ENCODE measurements at places on chromosomes 2 and 18.

GRCh38 chr2:98282109-98282508 is 64.1 kb upstream of the CNGA3 start:
- DNase-seq, result no peak

- peak; percentile 86 for DNase-seq
These were observed 89.2 kb downstream of the NFATC1 start for GRCh38 chr18:79484661-79485621.

DNA sequence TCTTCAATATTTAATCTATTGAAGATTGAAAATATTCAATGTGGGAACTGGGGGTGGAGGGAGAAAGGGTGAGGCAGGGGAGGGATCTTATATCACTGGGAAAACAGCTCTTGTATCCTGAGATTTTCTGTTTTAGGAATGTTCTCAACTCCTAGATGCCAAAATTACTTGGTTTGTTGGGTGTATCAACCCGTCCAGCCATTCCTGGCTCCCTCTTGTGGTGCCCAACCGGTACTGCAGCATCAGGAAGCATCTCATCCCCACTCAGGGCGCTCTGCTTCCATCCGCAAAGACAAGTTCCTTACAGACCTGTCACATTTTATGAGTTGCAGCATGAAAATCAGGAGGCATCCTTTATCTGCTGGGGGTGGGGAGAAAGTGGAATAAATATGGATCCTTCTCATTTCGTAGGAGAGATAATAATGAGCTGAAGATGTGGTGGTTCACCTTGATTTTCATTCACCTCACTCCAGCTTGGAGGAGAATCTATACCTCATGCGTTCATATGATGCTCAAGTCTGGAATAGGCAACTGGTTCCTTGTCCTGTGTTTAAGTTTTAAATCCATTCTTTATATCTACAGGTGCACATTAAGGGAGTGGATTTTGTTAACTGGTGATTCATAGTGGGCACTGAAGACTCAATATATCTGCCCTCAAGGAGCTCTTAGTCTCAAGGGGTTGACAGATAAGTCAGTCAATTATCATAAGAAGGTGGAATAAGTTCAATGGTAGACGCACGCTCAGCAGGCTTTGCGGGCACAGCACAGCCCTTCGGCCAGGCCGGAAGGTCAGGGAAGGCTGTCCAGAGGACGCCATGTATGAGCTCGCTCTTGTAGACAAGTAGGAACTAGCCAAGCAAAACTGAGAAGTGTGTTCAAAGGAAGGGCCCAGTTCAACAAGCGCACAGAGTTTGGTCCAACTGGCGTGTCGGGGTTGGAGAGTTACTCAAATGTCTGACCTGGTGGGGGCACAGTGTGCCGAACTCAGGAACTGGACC is 127.3 kb downstream of the RNF144A start:
- no peak for DNase-seq

DNA sequence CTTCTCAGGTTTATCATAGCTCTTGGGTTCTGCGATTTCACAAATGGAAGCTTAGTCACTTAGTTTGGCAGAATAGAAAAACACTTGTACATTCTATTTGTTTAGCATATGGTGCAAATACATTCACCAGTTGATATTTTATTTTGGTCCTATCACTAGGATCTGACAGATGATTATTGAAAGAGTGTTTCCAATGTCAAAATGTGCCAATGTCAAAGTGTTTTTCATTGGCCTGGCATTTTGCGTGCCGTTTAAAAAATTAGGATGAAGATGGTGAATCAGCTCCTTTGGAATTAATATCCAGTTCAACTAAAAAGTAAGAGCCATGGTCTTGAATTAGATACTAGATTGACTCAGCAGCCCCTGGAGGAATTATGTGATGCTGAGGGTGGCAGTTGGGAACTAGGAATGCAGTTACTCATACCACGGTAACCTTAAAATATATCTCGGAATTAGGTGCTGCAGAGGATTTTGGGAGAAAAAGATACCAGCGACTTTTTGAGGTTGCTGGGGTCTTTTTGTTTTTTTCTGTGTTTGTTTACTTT is 87.0 kb downstream of the SPHKAP start:
- no peak for DNase-seq

DNA sequence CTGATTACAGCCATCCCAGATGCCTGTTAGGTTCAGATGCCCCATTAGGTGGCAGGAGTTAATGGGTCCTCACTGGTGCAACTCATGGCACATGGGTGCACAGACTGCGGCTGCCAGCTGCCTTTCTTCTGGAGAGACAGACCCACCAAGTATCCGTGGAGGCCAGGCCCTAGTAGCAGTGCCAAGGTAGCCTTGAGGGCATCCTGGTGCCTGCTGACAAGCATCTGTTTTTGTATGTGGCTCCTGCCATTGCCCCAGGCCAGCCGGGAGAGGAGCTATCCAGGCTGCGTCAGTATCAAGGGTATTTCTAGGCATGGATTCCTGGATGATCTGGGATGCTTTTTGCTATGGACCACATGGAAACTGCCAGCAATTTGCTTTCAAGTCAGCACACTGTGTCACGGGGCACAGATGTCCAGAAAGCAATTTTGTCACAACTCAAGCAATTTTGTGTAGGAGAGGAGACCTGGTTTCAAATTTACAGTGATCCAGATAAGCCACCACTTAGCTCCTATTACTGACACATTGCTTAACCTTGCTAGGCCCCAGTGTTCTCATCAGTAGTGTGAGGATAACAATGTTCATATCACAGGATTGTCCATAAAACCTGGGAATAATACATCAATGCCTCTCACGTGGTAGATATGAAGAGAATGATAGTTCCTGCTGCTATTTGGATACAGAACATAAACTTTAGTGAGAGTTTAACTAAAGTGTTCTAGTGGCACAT is 815.1 kb upstream of the RAB6C start:
- no peak for DNase-seq

- DNase-seq, result no peak
These were observed 125.3 kb downstream of the SLC4A3 start for GRCh38 chr2:219752726-219753125.

- DNase-seq, result no peak
These were observed 44.9 kb downstream of the OSR1 start for GRCh38 chr2:19313553-19313952.

GRCh38 chr2:18132697-18133096 is 254.2 kb downstream of the KCNS3 start:
- no peak for DNase-seq

- DNase-seq, result no peak
These were observed 185.7 kb upstream of the KLHL29 start for GRCh38 chr2:23199115-23199918.

DNA sequence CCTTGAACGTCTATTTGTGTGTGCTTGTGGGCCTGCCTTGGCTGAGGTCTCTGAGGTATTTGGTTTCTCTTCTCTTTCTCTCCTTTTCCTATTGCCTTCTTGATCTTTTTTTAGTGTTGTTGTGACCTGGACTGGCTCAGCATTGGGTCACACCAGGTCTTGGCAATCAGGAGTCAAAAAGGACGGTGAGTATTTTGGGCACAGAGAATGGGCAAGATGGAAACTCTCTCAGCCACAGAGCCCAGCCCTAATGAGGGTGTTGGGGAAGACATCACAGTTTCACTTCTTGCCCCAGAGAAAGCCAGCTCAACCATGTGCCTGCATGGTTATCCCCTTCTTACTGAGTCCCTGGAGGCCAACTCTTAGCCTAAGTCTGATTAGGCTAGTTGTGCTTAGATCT is 13.7 kb upstream of the INO80C start:
- no peak for DNase-seq

DNA sequence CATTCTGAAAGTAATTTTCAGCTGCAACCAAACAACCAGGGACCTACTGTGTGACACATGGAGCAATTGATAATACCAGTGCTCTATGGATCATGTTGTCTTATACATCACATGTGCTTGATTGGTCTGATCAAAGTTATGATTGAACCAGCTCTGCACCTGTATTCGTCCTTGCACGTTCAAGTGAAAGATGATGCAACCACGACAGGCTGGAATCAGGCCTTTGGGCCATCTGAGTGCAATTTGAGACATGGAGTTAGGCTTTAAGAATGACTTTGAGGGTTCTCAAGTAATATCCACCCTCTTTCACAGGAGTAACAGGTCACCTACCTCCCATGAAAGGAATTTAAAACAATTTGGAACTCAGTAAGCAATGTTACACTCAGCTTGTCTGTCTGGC is 165.2 kb downstream of the SLC8A1 start:
- DNase-seq, result no peak

- DNase-seq, result no peak
These were observed 3.7 kb downstream of the KLHL14 start for GRCh38 chr18:32769071-32769585.

GRCh38 chr2:20356042-20356441 is 5.4 kb upstream of the PUM2 start:
- no peak for DNase-seq

DNA sequence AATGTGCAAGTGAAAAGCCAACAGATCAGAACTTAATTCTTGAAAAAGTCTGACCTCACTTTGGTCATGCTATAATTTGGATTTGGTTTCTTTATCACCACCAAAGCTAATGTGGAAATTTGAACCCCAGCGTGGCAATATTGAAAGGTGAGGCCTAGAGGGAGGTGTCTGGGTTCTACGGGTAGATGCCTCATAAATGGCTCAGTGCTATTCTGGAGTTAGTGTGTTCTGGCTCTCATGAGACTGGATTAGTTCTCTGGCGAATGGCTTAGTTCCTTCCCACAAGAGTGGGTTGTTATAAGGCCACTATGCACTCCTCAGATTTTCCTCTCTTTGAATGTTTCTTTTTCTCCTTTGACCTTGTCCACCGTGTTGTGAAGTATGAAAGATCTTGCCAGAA is 22.3 kb downstream of the ORC4 start:
- DNase-seq, result no peak

- DNase-seq, result no peak
These were observed 8.7 kb upstream of the RPRD1A start for GRCh38 chr18:36075862-36076587.

DNA sequence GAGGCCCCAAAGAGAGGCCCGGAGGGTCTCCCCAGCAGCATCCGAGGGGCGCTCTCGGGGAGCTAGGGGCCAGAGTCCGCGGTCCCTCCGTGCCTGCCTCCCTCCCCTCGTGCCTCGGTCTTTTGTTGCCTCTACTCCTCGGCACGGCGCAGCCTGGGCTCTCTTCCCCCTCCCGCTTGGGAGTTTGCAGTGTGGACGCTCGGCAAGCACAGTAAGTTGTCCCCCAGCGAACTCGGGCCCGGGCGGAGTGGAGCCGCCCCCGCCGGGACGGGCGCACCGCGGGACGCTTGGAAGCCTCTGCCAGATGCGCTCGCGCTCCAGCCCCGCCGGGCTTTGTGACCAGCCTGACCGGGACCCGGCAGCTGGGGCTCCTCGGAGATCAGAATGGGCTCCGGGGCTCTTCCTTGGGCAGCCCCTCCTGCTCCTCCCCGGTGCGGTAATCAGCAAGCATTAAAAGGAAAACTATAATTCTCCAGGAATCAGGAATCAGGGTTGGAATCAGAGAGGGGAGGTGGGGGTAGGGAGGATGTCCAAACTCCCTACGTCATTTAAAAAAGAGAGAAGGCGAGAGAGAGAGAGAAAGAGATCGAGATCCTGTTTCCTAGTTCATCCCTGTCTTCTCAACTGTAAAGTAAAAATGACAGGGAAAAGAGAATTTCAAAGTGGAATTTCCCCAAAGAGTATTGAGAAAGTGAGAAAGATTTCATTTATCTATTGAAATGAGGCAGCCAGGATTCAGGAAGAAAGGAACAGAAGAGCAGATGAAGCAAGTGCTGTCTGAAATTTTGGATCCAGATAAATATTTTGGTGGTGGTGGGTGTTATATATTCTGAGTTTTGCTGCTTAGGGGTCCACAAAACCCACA is 786 bp upstream of the TMEM200C start:
- peak; percentile 63 for DNase-seq

DNA sequence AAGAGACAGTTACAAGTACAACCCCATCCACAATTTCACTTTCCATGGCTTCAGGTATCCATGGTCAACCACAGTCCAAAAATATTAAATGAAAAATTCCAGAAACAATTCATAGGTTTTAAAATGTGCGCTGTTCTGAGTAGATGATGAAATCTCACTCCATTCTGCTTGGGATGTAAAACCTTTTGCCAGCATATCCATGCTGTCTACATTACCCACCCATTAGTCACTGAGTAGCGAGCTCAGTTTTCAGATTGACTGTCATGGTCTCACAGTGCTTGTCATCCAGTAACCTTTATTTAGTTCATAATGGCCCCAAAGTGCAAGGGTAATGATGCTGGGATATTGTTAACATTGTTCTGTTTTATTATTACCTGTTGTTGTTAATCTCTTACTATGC is 40.5 kb downstream of the SMAD4 start:
- no peak for DNase-seq

- DNase-seq, result no peak
These were observed 214.5 kb upstream of the FBXO11 start for GRCh38 chr2:48120759-48121242.

GRCh38 chr2:169141713-169142352 is 72.5 kb downstream of the DHRS9 start:
- DNase-seq, result no peak

- no peak for DNase-seq
These were observed 39.3 kb downstream of the ADAM23 start for GRCh38 chr2:206482633-206483032.

- DNase-seq, result peak; percentile 18
These were observed 36.4 kb downstream of the CTIF start for GRCh38 chr18:48575301-48575657.

GRCh38 chr18:77071711-77072292 is 60.8 kb downstream of the MBP start:
- DNase-seq, result no peak

GRCh38 chr18:3088449-3088848 is 75.5 kb upstream of the LPIN2 start:
- DNase-seq, result no peak

- no peak for DNase-seq
These were observed 111.4 kb downstream of the THADA start for GRCh38 chr2:43484323-43484930.

- DNase-seq, result no peak
These were observed 108.6 kb upstream of the CNTNAP5 start for GRCh38 chr2:123916531-123916930.

- peak; percentile 41 for DNase-seq
These were observed 166.5 kb downstream of the SEPTIN10 start for GRCh38 chr2:109447251-109447661.

- no peak for DNase-seq
These were observed 683.8 kb downstream of the ERBB4 start for GRCh38 chr2:211854832-211855231.

DNA sequence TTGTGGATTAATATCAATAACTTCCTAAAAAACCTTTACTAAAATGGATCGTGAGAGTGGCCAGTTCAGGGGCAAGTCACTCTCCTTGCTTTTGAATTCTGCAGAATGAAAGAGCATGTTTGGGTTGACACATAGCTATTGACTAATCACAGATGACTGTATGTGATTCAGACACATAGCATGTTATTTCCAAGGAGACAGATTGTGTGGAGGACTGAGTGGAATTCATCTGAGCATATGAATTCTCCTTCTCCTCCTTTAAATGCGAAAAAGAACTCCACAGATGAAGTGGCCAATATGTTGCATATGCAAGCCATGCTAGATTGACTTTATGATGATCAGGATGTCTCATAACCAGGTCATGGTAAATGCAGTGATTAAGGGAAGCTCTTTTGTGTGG is 249.4 kb upstream of the FAM98A start:
- no peak for DNase-seq

DNA sequence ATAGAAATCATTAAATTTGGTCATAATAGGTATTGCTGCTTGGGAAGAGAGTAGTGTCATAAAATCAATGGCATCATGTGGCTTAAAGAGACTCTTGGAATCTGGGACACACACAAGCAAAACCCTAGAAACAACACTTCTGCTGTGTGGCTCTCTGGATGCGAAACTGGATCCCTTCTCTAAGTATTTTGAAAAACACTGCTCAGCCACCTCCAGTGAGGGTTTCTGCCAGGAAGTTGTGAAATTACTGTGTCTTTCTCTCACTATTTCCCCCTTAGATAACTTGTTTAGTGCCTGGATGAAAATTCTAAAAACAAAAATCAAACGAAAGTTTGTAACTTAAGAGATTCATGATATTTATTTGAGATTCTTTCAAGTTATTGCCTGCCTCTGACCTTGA is 163.8 kb downstream of the RHBDD1 start:
- no peak for DNase-seq

All from left hindlimb (tissue), 1 donor.